ENCODE measurements at places on chromosomes 5 and 9.
A peak's percentile ranks its signal among the peaks of the same experiment; 100 is the strongest.

GRCh38 chr9:124602632-124603031 lies 95.4 kb upstream of the NR5A1 start:
- no peak for DNase-seq

- no peak for DNase-seq
Measured at GRCh38 chr5:112401924-112402323, 17.2 kb downstream of the EPB41L4A start.

DNA sequence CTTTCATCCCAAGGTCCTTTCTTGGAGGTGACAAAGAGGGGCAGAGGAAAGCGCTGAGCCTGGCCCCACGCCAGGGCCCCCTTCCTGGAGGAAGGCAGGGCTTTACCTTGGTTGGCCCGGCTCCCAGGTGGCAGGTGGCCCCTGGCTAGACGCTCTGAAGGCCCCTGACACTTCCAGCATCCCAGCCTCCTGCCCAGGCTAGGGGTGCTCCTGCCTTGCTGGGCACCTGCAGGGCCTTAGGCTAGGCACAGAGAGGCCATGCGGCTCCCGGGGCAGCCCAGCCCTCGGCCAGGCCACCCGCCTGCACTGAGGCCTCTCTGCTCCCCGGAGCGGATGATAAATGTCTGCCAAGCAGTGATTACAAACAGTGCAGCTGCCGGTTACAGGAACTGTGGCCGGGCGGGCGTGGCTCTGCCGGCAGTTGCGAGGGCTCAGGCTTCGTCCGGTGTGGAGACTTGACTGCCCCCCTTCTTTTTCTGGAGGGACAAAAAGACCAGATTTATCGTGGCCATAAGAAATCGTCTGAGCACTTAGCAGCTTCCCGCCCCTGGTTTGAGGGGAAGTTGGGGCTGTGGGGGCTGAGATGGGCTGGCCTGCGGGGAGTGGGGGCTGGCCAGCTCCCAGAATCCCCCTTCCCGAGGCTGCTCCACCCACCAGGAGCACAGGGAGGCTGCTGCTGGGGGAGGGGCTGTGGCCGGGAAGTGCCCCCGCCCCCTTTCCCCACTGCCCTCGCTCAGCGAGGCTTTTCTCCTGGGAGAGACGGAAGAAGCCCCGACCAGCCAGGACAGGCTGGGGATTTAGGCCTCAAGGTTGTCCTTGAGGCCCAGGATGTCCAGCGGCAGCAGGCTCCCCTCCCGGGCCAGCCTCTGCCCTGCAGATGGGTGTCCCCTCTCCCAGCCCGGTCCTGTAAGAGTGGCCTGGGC lies 31.6 kb upstream of the UBAC1 start:
- peak; percentile 86 for DNase-seq

DNA sequence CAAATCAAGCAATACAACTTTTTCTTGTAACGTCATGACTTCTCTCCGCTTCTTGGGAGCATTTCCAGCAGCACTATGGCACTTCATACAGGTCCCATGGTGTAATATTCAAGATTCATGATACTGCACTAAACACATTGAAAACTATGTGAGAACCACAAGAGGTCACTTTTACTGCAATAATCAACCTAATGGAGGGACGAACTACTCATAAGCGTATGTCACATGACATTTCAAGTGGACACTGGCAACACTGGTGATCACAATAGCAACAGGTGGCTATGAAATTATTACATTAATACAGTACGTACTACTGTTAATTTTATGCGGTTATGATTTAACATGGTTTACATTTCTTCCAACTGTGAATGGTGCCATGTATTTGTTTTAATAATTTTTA lies 78.6 kb upstream of the TBC1D9B start:
- DNase-seq = no peak
